ENCODE measurements at places on chromosomes 16 and 17.
A peak's percentile ranks its signal among the peaks of the same experiment; 100 is the strongest.

DNA sequence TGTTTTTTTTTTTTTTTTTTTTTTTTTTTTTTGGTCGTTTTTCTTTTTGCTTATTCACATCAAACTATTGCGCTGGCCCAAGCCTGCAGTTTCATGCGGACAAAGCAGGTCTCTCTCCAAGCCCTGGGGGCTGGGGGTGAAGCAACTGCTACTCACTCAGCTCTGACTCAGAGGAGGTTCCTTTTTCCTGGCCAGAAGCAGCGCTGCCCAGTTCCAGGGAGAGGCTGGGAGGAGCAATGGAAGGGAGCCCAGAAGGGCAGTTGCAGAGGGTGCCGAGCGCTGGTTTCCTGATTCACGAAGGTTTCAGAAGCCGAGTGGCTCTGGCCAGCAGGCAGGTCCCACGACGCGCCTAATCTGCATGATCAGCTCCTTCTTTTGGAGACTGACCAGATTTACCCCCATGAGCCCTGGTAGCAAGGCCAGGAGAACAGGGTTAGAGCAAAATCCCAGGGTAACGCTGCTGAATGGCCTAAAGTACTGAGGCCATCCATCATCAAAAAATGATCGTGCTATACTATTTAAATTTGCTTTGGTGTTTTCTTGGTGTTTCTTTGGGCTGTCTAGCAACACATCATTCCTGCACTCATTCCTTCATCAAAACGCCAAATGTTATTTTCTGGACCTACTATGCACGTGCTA lies 144.7 kb upstream of the SOX9 start:
- no peak for DNase-seq

GRCh38 chr16:53785044-53785443 lies 81.1 kb downstream of the FTO start:
- no peak for DNase-seq

DNA sequence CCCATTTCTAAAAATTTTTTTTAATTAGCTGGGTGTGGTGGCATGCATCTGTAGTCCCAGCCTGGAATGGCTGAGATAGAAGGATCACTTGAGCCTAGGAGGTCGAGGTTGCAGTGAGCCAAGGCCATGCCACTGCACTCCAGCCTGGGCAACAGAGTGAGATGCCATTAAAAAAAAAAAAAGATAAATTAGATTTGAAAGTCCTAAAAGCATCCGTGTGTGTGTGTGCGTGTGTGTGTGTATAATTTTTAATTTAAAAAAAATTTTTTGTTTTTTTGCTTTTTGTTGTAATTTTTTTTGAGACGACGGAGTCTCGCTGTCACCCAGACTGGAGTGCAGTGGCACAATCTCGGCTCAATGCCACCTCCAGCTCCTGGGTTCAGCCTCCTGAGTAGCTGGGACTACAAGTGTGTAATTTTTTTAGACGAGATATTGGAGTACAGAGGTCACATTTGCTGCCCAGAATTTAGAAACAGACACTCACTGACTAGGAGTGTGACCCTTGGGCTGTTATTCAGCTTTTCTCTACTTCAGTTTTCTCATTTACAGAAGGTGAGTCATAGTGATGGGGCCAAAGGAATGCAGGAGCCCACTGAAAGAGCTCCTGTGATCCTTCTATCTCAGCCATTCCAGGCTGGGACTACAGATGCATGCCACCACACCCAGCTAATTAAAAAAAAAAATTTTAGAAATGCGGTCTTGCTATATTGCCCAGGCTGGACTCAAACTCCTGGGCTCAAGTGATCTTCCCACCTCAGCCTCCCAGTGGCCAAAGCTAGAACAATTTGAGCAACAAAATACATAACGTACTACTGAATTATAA lies 25.5 kb upstream of the TBX4 start:
- no peak for DNase-seq

DNA sequence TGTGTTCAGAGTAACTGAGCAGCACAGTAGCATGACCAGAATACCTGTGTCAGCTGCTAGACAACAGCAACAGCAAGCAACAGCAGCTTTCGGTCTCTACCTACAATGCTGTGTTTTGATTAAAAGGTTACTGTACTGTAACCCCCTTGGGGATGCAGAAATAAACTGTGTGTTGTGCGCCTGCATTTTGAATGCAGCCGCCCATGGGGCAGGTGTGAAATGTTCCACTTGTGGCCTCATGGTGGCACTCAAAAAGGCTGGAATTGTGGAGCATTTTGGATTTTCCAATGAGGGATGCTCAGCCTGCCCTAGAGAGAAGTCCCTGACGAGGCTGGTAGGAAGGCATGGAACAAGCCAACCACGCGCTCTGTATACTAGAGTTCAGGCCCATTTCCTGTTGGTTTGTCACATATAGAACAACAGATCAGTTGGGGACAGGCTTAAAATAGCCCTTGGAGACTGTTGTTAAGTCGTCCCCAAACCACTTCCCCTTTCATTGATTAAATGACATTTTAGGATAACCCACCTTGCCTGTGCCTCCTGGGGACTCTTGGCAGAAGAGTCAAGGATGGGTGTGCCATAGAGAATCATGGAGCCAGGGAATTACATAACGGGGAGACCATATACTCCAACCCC lies 27.1 kb downstream of the SCPEP1 start:
- no peak for DNase-seq

GRCh38 chr17:732902-733720 lies 715 bp downstream of the TLCD3A start:
- DNase-seq, result peak; percentile 72

GRCh38 chr17:5506307-5506706 lies 19.9 kb downstream of the MIS12 start:
- no peak for DNase-seq

GRCh38 chr17:61366076-61366714 lies 33.4 kb upstream of the TBX2 start:
- DNase-seq, result no peak

DNA sequence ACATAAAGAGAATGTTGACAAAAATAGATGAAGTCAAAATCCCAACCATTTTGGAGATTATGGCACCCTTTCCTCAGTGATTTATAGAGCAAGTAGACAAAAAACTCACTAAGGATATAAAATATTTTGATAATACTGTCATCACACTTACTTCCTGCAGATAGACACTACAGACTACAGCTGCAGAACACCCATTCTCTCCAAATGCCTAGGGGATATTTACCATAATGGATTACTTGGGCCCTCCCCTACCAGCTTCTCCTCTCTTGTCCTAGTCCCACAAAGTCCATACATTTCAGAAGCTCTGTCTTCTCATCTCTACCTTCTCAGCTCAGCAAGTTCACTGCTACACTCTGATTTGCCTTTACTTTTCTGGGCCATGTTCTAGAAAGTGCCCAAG lies 37.2 kb upstream of the CCNF start:
- no peak for DNase-seq

GRCh38 chr17:77696721-77697460 lies 261.6 kb upstream of the TNRC6C start:
- no peak for DNase-seq

GRCh38 chr17:12765548-12765947 lies 23.8 kb upstream of the ARHGAP44 start:
- peak; percentile 6 for DNase-seq

DNA sequence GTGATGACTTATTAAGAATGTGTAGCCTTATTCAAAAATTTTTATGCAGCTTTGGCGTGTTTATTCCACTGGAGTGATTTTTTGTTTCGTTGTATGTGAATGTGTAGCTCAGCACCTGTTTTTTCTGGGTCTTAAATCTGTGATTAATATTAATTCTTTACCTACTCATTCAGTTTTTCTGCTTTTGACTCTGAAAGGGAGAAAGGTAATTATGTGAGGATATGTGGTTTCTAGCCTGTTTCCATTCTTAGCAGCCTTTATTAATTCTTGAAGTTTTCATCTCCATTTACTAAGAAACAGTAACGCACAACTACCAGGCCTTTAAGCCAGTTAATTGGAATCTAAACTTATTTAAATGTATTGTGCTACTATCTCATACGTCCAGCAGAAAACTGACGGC lies 7.0 kb downstream of the HEATR3 start:
- no peak for DNase-seq

DNA sequence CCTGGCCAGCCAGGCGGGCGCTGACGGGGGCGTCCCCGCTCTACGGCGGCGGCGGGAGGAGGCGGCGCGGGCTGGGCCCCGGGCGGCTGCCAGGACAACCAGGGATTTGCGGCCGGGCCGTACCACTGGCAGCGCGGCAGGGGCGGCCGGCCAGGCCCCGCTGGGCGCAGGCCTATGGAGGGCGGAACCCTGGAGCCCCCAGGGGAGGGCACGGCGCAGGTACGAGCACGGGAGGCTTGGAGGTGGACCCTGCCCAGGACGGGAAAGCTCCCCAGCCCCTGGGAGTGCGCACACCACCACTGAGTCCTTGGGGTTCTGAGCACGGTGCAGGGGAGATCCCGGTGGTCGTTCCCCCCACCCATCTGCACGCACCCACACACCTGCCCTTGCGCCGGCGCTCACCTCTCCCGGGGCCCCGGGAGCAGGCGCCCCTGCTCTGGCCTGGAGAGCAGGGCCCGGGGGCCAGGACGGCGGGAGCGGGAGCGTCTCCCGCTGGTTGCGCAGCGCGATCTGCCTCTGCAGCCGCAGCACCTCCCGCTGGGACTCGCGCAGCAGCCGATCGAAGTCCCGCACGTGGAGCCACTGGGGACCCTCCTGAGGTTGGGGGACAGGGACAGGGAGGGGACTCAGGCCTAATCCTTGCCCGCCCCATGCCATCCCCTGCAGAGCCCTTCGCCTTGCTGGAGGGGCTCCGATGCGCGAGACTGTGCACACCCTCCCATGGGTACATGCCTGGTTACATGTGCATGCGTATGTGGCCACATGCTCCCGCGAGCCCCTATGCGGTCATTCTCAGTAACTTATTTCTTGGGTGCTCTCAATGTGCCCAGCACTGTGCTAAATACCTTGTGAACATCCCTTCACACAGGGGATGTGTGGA lies 3.9 kb downstream of the TSPOAP1 start:
- DNase-seq, result no peak

DNA sequence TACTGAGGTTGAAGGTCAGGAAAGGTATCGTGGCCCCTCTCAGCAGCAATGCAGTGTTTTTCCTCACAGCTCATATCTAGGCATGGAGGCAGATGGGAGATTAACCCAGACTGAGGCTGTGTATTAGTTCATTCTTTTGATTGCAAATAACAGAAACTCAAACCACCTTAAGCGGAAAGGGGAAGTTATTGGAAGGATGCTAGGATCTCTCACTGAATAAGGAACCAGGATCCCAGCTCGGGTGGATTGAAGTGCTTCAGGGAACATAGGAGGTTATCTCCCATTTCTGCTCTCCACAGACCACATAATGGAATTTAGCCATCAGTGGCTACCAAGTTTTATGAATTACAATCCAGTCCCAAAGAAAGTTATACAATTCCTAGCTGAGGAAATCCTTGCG lies 8.2 kb downstream of the ZNF689 start:
- DNase-seq, result no peak

DNA sequence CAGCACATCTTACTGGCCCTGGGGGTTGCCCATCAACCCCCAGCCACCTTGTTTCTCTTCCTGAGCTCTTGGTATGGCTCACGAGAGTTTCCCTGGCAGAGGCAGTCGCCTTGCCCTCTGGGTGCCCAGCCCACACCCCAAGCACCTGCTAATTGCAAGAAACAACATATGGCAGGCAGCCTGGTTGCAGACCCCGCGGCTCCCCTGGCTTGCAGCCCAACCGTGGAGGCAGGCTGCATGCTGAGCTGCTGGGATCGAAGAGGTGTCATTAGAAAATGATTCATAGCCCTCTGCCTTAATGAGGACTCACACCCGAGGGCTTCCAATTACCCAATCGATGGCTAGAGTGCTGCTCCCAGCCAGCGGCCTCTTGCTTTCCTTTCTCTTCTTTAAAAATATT lies 115.7 kb downstream of the TMEM114 start:
- DNase-seq, result no peak

DNA sequence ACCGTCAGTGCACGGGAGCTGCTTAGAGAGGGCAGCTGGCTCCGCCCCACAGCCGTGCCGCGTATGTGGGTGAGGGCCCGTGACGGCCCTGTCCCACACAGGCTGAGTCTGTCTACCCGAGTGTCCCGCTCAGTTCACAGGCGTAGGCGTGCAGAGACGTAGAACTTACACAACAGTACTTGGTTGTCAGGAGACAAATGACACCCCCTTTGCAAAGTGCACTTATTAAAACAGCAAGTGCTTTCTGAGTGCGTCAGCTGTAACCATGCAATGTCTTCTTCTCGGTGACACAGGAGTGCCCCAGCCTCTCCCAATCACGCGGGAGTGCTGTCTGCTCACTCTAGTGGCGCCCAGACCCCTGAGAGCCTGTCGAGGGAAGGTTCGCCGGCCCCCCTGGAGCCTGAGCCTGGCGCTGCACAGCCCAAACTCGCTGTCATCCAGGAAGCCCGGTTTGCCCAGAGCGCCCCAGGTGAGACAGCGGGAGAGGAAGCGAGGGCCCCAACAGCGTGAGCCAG lies 64.2 kb downstream of the FOXK2 start:
- no peak for DNase-seq

All from activated CD4-positive, alpha-beta T cell treated with anti-CD3 and anti-CD28 coated beads for 48 hours (primary cell).